Right renal cortex interstitium (tissue), 3 donors: ENCODE measurements at places on chromosomes 5 and 9. TPM values are rescaled to one million over a fixed set of nuclear protein-coding genes. Genes with fewer than 3 reads are reported as not detected.

C7 gene
- 206 TPM for polyA plus RNA-seq

STPG3 gene
- polyA plus RNA-seq: 0.75 TPM

CXCL14 gene
- polyA plus RNA-seq: 54.0 TPM

MEGF10 gene
- 0.54 TPM for polyA plus RNA-seq

NUTM2F gene
- not detected for polyA plus RNA-seq

CETN3 gene
- 97.3 TPM for polyA plus RNA-seq

CD14 gene
- 5.6 TPM for polyA plus RNA-seq

PRDM9 gene
- not detected for polyA plus RNA-seq

PCDH1 gene
- polyA plus RNA-seq: 27.6 TPM

STC2 gene
- 1.6 TPM for polyA plus RNA-seq

SAXO1 gene
- 0.17 TPM for polyA plus RNA-seq

PLAC8L1 gene
- 0.68 TPM for polyA plus RNA-seq

LRRC26 gene
- not detected for polyA plus RNA-seq

DOLK gene
- polyA plus RNA-seq: 18.9 TPM

CRHBP gene
- 33.6 TPM for polyA plus RNA-seq

HCN1 gene
- polyA plus RNA-seq: 0.04 TPM

NRG2 gene
- 0.72 TPM for polyA plus RNA-seq

DPH7 gene
- polyA plus RNA-seq: 35.5 TPM

PDE6A gene
- 0.14 TPM for polyA plus RNA-seq

SLC34A1 gene
- polyA plus RNA-seq: 157 TPM

FAM78A gene
- polyA plus RNA-seq: 2.3 TPM

PRUNE2 gene
- 11.5 TPM for polyA plus RNA-seq

CNTNAP3 gene
- polyA plus RNA-seq: 4.2 TPM

LHX3 gene
- polyA plus RNA-seq: not detected

CCL27 gene
- 0.61 TPM for polyA plus RNA-seq
